Smooth muscle cell of the brain vasculature (primary cell): ENCODE measurements at places on chromosomes 3 and 15.

DNA sequence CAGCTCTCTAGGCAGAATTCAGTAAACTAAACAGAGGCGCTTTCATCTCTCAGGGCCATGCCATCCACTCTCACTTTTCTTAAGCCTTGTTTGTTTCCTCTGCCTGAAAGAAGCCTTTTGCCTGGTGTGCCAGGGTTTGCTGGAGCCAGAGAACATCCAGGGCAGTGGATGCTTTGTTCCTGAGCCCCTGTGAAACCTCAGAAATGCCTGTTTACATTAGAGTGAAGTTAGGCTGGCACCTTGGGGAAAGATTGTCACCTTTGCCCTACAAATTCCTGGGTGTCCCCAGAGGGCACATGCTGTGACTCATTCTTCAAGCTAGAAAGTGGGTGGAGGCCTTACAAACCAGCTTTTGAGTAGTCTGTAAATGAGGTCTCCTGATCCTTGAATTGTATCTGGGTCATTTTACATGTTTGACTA lies 10.7 kb upstream of the TRAK1 start:
- DNase-seq = peak; percentile 39

GRCh38 chr3:149702691-149703441 lies 45.0 kb upstream of the WWTR1 start:
- DNase-seq = no peak

- no peak for DNase-seq
Measured at GRCh38 chr3:101084404-101084803, 91.2 kb upstream of the ABI3BP start.

- DNase-seq = no peak
Measured at GRCh38 chr3:155069729-155070128, 10.4 kb upstream of the MME start.

DNA sequence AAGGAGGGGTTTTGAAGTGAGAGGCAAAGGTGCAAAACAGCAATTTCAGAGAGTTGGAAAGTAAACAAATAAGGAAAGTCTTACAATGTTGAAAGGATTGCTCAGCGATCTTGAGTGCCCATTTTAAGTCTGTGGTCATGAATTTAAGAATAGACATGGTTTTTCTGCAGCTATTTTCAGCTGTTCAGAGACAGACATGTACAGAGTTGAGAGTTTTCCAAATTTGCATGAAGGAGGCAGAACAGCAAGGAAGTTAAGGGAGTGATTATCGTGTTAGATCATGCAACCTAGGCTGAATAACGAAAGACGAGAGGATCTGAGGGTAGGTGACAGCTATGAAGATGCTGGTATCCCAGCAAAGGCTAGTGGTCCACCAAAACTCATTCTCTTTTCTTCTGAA lies 37.2 kb downstream of the DET1 start:
- no peak for DNase-seq

DNA sequence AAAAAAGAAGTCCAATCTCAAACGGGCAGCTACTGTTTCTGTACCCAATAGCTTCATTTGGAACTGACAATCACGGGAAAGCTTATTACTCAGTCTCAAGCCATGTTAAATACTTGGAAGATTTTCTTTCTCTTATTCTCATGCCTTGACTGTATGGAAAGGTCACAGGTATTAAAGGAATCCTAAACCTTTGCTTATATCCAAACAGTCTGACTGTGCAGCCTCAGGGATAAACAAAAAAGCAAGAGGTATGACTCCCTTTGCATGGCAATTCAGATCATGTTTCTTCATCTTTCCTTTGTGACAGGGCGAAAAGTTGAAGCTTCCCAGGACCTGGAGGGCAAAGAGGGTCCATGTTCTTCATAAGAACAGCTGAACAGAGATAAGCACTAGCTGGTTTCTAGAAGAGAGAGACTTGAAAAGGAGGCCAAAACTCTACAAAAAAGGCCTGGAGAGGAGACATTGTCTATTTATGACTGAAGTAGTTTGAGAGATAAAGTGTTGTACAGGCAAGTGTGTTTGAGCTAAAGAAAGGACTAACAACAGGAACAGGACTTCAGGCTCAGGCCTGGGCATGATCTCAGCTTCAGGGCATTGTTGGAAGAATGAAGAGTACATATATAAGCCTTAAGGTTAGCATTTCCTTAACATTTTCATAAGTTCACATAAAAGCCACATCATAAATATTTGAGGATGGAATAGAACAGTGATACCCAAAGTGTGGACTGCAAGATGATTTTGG lies 231.0 kb upstream of the THRB start:
- no peak for DNase-seq

- no peak for DNase-seq
Measured at GRCh38 chr15:95565016-95565600, 765.4 kb upstream of the NR2F2 start.
